Mucosa of descending colon (tissue), 3 donors: ENCODE measurements at places on chromosomes 2 and 18. TPM values are rescaled to one million over a fixed set of nuclear protein-coding genes. Genes with fewer than 3 reads are reported as not detected.

Gene TPO
- 2.3 TPM for total RNA-seq

Gene SLC40A1
- total RNA-seq: 155 TPM

Gene VWC2L
- not detected for total RNA-seq

Gene SERPINB11
- total RNA-seq: not detected

Gene ATP8B1
- total RNA-seq: 406 TPM

Gene SSB
- total RNA-seq: 29.2 TPM

Gene DLGAP1
- total RNA-seq: 6.8 TPM

Gene SERPINB12
- not detected for total RNA-seq

Gene FAM110C
- 14.2 TPM for total RNA-seq

Gene HOXD8
- 4.9 TPM for total RNA-seq

Gene SKA1
- 1.0 TPM for total RNA-seq

Gene PRSS56
- total RNA-seq: not detected

Gene ADD2
- 1.1 TPM for total RNA-seq

Gene RNU2-63P
- 2.9 TPM for total RNA-seq

Gene IL1RN
- total RNA-seq: 0.76 TPM

Gene FBXO15
- not detected for total RNA-seq

Gene IKZF2
- total RNA-seq: 8.6 TPM

Gene C2orf15
- total RNA-seq: 3.6 TPM

Gene PIEZO2
- 1.4 TPM for total RNA-seq

Gene CRYGD
- total RNA-seq: not detected

Gene CRYGC
- not detected for total RNA-seq

Gene FSHR
- total RNA-seq: not detected

Gene C2orf81
- 1.9 TPM for total RNA-seq

Gene MAB21L4
- 13.2 TPM for total RNA-seq

Gene ASB3
- total RNA-seq: 14.9 TPM

Gene SERPINB8
- 27.3 TPM for total RNA-seq

Gene LRP2
- 0.06 TPM for total RNA-seq

Gene TCF7L1
- 22.9 TPM for total RNA-seq

Gene FECH
- total RNA-seq: 17.1 TPM

Gene HOXD9
- total RNA-seq: 5.6 TPM

Gene CIB4
- total RNA-seq: not detected

Gene TGFA
- total RNA-seq: 24.7 TPM

Gene SIX2
- total RNA-seq: 0.12 TPM

Gene NEB
- total RNA-seq: 0.54 TPM

Gene NAT8
- total RNA-seq: 0.52 TPM
